Eye (tissue), 1 donor: ENCODE measurements at places on chromosomes 5 and 9.

DNA sequence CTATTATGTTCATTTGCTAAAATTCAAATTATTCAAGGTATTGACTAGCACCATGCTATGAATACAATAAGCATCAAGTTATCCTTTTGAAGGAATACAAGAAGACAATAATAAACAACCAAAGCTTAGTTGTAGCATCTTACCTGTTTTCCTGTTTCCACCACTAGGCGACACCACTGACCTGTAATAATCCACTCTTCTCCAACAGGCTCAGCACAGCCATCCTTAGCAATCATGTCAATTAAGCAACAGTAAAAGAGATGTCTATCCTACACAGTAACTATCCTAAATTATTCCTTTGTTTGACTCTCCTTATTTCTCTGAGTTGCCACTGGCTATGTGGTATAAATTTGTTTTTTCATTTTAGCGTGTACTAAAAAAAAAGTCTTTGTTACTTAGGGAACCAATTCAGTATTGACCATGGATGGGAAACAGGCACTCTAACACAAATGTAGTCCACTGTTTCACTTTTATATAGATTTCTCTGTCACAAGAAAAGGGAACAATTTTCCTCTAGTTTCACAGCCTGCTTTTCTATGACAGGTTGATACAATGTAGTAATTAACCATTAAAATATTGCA is 46.2 kb downstream of the PCA3 start:
- peak; percentile 82 for DNase-seq

GRCh38 chr9:71764463-71764862 is 3.9 kb downstream of the CEMIP2 start:
- DNase-seq = peak; percentile 30

GRCh38 chr5:102223542-102224477 is 72.3 kb downstream of the SLCO4C1 start:
- peak; percentile 60 for DNase-seq

DNA sequence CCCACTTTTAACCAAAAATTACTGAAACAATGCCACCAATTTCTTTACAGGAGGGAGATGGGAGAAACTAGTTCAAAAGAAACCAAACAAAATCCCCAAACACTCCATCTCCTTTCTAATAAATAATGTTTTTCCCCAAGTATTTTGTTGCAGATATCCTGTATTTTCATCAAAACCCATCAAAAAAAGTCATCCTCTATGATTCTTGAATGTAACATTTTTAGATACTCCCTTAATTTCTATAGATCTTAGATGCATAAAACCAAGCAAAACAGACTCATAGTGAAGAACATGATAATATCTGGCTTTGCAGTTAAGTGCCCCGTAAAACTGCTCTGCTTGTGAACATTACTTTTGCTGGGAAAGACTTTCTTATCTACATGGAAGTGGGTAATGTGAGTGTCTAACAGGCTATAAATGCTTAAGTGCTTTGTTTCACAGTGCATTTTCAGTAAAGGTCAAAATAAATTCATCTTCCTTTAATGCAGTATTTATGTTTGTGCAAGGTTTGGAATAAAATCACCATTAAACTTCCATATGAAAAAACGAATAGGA is 77.3 kb upstream of the TBCA start:
- no peak for DNase-seq

GRCh38 chr9:5364294-5365024 is 24.8 kb upstream of the RLN1 start:
- no peak for DNase-seq
